ENCODE measurements at places on chromosomes 5 and 9.

GRCh38 chr9:37362430-37362829 is 60.1 kb upstream of the GRHPR start:
- no peak for DNase-seq

GRCh38 chr5:163565931-163566608 is 60.7 kb downstream of the MAT2B start:
- DNase-seq = no peak

GRCh38 chr9:131635285-131635684 is 90.0 kb downstream of the PRRT1B start:
- peak; percentile 53 for DNase-seq

DNA sequence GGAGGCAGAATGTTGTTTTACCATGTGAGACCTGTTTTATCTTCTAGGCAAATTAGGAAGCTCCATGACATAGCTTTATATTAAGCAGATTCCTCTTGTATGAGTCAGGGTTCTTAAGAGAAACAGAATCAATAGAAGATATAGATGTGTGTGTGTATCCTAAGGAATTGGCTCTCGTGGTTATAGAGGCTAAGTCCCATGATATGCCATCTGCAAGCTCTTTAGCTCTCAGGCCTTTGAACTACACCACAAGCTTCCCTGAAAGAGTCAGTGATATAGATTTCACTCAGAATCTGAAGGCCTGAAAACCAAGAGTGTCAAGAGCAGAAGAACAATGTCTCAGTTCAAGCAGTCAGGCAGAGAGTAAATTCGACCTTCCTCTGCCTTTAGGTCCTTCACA is 365.8 kb upstream of the ZNF608 start:
- DNase-seq = no peak

GRCh38 chr5:411728-412127 is 31.2 kb upstream of the EXOC3 start:
- no peak for DNase-seq

DNA sequence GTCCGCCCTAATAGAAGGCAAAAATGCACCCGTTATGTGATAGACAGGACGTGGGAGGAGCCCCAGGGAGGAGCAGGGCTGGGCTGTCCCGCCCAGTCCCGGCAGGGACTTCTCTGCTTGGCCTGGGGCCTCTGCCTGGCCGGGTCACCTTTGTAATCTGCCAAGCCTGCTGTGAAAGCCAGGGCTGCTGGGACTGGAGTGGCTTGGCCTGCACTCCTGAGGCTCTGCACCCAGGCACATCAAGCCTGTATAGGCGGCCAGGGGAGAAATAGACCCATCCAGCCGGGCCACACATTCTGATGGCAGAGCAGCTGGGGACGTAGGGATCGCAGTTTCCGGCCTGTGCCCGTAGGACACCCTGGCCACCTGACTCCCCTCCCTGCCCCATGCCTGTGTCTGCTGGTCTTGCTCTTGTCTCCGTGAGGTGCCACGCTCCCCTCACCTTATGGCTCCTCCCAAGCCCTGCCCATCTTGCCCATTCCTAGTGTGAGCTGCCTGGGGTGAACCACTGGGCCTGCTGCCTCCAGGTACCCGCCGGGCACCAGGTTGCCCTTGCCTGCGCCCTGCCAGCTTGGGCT is 28.1 kb downstream of the DYNC2I2 start:
- no peak for DNase-seq

All from activated naive CD4-positive, alpha-beta T cell (primary cell).